Fibroblast of skin of abdomen (primary cell): ENCODE measurements at places on chromosomes 2 and 18.

- peak; percentile 29 for DNase-seq
Observed at GRCh38 chr18:74963820-74964446, 245.0 kb downstream of the PTGR3 start.

DNA sequence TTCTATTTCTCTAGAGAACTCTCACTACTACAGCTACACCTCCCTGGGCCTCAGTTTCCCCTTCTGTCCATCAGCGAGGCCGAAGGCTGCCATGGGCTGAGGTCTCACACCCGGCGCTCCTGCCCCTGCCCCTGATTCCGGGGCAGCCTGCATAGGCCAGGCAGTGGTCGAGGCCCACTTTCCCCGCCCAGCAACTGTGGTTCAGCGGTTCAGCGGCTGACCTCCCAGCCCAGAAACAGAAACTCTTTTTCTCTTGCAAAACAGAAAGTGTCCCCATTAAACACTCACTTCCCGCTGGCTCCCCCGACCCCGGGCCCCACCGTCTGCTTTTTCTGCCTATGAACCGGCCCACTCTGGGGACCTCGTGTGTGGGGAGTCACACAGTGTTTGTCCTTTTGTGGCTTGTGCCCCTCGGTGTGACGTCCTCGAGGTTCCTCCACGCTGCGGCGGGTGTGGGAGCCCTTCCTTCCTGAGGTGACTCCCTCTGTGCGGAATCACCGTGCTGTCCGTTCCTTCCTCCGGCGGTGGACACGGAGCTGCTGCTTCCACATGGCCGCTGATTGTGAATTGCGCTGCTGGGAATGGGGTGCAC, 16.0 kb downstream of the PDCD1 start:
- DNase-seq: no peak

DNA sequence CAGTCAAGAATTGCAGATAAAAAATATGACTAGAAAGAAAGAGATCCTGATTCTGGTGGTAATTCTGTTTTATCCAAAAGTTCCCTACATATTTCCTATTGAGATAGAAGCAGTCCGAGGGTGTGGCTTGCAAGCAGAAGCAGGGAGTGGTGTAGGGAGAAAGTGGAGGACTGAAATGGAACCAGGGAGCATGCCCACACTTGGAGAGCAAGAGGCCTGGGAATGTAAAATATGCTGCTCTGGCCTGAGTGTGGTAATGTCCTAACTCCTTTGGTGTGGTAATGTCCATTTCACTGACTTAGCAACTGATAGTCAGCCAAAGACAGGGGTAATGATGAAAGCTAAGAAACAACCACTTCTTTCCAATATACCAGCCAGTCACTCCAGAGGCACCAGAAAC, 30.1 kb upstream of the FMNL2 start:
- no peak for DNase-seq

GRCh38 chr2:172370821-172371455, 56.4 kb upstream of the ITGA6 start:
- DNase-seq: no peak

- no peak for DNase-seq
Observed at GRCh38 chr2:8502316-8502715, 179.5 kb upstream of the ID2 start.

DNA sequence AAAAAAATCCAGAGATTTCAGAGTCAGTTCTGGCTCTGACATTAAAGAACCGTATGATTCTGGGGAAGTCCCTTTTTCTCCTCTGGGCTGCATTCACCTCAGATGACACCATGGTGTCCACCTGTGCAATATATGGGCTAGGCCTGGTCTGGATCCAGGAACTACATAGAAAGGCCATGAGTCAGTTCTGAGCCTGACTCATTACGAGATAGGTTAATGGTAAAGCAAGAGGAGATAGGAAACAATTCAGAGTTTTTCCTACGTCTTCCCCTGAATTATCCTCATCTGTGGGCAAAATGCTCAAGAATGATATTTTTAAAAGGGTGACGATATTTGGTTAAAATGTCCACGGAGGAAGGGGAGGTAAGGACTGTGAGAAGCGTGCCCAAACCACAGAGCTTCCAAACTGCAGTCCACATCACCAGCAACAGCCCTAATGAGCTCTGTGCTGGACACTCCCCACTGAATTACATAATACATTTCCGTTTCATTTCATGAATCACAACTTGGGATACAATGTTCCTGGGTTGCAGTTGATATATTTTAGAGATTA, 180.1 kb upstream of the OSR1 start:
- peak; percentile 91 for DNase-seq

- peak; percentile 67 for DNase-seq
Observed at GRCh38 chr2:55425431-55425831, 5.8 kb upstream of the CCDC88A start.

DNA sequence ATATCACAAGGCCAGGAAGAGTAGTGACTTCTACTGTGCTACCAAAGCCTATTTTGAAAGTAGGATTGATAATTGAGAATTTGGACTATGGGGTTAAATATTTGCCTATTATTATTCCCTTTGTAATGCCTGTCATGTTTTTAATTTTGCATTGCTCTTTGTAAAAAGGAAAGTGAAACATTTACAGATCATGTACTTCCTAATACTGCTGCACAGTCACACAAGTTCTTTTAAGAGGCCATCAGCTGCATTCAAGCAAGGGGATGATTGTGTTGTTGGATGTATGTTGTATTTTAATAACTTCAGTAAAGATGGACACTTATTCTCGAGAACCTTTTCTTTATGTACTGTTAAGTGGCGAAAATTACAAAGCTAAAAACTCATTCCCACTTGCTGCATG, 70.1 kb downstream of the PLEKHA3 start:
- no peak for DNase-seq

- DNase-seq: no peak
Observed at GRCh38 chr18:78090584-78090983, 840.9 kb downstream of the GALR1 start.

DNA sequence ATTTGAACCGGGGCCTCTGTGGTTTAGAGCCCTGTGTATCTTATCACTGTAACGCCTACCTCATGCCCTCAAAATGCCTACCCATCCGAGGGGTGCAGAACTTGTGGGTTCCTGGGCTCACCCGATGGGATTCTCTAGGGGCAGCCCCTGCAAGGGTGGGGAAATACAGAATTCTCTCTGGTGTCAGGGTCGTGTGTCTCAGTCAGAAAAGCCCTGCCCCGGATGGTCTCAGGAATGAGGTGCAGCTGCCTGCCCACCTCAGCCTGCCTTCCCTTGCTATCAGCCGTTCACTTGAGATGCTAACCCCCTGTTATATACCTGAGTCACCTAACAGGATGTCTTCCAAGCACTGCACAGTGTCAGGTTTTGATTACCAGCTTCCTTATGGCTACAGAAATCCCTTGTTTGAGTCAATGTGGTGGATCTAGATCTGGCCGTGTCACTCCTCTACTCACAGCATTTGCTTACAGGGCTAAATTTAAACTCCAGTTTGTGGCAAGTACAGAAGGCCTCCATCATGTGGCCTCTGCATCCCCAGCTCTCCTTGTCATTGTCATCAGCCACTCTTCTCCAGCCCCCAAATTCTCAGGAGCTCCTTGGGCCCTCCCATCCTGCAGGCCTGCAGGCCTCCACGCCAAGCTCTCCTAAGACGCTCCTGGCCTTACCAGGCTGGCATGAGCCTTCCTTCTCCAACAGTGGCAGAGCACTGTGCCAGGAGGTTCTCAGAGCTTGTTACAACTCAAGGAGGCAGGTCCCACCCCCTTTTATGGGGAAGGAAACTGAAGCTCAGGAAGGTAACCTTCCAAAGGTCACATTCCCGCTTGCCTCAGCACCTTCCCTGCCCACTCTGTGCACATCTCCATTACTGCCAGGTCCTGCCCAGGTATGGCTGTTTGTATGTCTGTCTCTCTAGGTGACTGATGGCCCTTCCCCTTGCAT, 14.3 kb upstream of the MAP3K2 start:
- no peak for DNase-seq

GRCh38 chr2:118973542-118973951, 31.6 kb downstream of the MARCO start:
- DNase-seq: peak; percentile 31

DNA sequence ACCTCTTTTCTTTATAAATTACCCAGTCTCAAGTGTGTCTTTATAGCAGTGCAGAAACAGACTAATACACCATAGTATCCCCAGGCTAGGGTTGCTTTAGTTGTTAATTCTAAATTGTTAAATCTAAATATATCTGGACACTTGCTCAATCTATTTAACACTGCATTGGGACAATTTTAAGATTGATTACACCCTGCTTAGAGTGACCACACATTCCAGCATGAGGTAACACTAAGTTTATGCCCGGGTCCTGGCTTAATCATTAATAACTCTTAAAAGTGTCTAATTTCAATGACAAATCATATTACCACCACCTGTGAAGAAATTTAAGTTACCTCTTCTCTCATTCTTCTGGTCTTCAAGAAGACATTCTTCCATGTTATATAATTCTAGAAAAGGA, 131.4 kb downstream of the ZNF385B start:
- DNase-seq: no peak

DNA sequence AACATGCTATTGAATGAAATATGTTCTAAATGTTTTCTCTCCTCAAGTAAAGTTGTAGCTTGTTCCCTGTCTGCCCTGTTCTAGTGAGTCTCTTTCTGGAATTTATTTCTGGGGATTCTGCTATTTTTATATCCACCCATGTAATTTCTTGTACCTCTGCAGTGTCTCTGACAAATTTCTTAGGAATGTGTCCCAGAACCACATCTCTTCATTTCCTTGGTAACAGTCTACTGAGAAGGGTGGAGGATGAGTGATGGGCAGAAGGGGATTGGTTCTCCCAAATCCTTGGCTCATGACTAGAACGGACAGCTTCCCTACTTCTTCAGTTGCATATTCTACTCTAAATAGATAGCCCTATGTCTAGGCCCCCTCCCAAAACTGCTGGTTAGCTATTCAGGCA, 490.6 kb upstream of the LINC00305 start:
- peak; percentile 80 for DNase-seq

DNA sequence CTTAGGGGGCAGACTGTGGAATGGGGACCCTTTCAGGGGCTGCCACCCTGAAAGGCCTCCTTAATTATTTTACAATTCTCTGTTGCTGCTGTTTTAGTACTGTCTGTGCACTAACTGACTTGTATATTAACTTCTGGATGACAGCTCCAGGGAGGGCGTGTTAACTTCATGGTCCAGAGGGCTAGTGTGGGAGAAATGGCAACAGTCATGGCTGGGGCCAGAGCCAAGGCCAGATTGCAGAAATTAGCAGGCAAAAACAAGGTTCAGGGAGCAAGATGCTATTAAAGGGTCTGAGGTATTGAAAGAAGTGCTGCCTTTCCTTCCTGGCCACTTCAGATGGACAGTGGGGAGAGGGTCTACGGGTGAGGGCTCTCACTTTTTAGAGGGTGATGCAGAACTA, 9.1 kb downstream of the WIPF1 start:
- DNase-seq: no peak

DNA sequence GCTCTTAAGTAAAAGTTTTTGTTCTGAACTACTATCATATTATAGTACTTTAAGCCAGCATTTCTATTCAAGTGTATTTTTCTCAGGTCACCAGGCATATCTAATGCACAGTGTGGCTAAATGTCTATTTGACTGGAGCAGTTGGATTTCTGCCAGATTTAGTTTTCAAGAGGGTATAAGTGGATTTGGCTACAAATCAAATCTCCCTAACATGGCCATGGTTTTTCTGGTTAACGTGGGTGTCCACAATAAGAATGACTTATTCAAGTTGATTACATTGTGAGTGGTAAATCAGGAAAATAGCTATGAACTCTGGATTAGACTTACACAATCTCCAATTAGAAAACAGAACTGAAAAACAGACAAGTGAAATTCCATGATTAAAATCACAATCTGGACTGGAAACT, 5.7 kb upstream of the CHN1 start:
- DNase-seq: no peak

DNA sequence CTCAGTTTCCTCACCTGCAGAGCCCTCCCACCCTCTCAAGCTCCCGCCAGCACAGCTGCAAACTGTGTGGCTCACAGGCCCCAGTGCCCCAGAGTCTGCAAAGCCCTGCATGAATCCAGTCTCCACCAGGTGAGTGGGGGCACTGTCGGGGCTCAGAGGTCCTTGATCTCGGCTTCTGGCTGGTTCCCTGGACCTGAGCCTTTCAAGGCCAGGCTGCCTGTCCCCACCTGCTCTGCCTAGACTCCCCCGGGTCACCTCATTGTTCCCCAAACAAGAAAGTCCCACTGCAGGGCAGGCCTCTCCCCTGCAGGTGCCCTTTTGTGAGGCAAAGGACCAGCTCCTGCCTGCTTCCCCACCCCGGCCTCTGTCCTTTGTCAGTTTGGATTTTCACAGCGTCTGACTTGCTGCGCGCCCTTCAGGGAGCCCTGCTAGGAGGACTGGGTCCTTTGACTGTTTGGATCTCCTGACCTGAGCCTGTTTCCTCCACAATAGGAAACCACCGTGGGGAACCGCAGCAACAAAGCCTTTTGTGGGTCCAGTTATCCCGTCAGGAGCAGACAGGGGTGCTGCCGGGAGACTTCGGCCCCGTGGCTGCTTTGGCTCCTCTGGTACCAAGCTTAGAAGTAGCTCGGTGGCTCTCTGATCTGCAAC, 200.5 kb upstream of the HDAC4 start:
- DNase-seq: no peak

GRCh38 chr2:95361216-95361980, 41.1 kb upstream of the FAHD2A start:
- no peak for DNase-seq

- no peak for DNase-seq
Observed at GRCh38 chr2:12361506-12361905, 355.2 kb upstream of the TRIB2 start.

GRCh38 chr2:46528880-46529279, 49.5 kb downstream of the TMEM247 start:
- DNase-seq: no peak

GRCh38 chr2:109419171-109419756, 194.5 kb downstream of the SEPTIN10 start:
- no peak for DNase-seq

- no peak for DNase-seq
Observed at GRCh38 chr2:37350034-37350433, 5.6 kb downstream of the QPCT start.

DNA sequence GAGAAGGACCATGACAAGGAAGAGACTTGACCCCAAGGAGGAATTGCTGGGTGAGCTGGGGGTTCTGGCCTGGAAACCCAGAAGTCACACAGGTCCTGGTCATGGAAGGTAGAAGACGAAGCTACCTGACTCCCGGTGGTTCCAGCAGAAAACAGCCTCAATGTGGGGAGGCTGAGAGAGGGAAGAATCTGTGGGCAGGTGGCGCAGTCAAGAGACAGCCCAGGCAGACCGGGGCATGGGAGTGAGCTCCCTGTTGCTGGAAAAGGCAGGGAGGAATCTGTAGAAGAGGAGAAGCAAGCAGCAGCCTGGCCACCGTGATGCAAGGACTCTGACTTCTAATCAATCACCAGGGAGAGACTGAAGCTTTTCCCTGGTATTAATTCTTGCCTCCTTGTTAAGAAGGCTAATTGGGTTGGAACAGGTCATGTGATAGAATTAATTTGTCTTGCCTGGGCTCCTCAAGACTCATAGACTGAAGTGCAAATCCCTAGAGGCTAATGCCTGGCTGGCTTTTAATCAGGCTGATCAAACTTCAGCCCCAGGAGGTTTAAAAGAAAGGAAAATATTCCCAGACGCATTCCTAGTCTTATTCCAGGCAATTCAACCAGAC, 30.1 kb downstream of the CNGA3 start:
- DNase-seq: no peak

- no peak for DNase-seq
Observed at GRCh38 chr2:132276571-132276981, 114.8 kb upstream of the ANKRD30BL start.
